ENCODE measurements at places on chromosomes 4 and X.

DNA sequence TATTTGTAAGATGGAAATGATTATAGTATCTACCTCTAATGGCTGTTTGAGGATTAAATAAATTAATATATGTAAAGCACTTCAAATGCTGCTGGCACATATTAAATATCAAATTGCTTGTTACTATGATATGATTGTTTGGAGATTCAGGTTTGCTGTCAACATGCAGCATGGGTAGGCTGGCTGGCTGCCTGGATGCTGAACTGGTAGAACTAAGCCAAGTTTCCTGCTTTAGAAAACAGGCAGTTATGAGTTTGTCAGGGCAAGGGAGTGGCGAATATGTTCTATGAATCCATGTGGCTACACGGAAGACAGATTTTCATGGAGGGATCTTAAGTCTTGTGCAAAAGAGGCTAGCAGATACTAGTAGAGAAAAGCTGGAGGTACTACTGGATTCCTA, 239.6 kb downstream of the GBA3 start:
- DNase-seq = peak; percentile 31

DNA sequence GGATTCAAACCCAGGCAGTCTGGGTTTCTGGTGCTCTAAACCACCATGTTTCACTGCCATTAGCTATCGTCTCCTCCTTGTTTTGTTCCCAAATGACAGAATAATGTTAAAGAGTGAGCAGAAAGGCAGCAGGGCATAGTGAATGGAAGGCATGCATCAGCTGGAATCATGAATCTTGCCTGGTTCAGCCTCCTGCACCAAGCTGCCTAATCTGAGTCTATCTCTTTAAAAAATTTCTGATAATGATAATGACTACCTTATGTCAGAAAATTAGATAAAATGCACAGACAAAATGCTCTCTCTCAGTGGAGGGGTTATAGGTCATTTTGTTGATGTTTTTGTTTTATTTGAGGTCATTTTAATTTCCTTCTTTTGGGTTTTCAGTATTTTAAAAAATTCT, 187.4 kb downstream of the RASL11B start:
- DNase-seq = no peak

DNA sequence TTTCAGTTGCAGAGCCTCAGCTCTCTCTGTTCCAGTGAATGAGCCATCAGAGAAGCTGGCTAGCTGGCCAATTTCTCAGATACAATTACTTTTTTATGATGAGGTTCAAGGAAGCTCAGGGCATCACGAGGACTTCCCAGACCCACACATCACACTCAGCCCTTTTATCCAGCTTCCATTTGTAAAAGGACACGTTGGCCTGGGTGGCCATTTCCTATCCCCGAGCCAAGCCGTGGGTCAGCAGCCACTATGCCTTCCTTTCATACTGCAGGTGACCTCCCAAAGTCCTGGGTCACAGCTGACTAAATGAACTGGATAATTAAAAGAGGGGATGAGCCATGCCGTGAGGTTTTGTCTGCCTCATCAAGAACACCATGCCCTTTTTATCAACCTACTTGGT, 236.9 kb upstream of the PPARGC1A start:
- DNase-seq = no peak

DNA sequence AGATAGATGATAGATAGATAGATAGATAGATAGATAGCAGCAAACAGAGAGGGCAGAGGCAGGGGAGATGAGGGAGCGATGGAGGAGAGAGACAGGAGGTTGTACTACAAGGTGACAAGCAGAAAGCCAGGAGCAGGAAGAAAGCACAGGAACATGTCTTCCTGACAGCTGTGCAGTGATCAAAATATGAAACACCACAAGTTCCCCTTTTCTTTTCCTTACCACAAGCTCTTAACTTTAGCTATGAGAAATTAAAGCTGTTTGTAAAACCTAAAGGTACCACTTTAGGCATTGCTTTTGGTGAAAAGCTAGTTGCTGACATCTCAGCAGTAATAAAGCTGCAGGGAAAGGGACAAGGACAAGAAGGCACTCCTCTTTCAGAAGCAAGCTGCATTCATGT, 9.1 kb upstream of the MAGED4B start:
- DNase-seq = no peak

DNA sequence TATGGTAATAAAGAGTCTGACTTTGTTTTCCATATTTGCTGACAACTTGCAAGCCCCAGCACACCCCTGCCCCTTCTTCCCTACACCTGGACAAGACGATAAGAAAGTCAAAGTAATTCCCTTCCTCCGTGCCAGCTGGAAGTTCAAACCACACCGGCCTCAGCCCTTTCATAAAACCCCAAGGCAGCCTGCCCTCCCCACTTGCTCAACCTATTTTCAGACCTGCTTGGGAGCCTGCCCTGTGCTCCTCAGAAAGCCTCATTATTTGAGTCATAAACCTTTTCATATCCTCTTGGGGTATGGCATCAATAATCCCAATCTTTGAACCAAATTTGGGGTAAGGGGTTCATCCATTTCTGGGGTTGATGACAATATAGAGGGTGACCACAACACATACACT, 29.5 kb downstream of the NIPAL1 start:
- DNase-seq = no peak

GRCh38 chrX:17086317-17086716, 139.9 kb downstream of the REPS2 start:
- no peak for DNase-seq

- no peak for DNase-seq
Measured at GRCh38 chr4:148215202-148215601, 227.0 kb downstream of the NR3C2 start.

- no peak for DNase-seq
Measured at GRCh38 chr4:188611143-188611542, 471.9 kb downstream of the TRIML1 start.

DNA sequence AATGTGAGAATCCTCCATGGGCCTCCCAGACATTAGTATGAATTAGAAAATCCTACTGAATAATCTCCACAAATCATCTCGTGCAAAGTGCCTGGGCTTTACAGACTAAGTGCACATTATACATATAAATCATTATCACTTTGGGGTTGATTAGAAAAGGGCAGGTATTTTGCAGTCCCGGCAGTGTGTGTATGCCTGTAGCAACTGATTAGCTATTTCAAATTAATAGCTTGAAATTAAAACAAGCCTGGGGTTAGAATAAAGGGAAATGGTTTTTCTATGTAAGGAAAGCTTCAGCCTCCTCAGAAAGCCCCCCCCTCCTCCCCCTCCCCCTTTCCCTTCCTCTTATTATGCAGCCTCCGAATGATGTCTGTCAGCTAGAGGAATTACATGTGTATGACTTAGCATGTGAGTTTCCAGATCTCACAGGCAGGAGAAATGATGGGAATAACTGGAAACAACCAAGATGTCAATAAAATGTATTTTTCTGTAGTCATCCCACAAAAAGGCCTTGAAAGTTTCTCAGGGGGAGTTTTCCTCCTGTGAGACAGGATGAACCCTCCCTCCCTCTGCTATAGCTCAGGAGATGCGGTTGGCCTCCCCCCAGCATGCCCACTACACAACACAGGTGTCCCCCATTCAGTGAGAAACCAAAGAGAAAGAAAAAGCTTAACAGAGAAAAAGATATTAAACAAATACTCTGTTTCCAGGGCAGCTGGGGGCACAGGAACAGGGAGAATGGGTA, 41.2 kb upstream of the RASGEF1B start:
- DNase-seq = no peak

DNA sequence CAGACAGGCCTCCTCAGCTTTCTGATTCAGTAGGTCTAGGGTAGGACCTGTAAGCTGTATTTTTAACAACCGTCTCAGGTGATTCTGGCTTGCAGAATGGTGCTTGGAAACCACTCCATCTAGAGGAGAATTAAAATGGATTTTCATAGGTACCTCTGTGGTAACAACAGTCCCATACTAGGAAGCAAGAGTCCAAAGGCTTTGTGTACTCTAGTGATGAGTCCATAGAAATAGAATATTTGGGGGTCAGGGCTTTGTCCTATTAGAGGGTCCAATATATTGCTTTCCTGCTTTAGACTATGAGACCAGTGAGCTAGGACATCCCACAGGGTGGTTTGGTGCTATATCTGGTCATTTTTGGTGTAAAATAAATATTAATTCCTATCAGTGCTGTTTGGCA, 242.0 kb downstream of the SCFD2 start:
- DNase-seq = no peak

GRCh38 chrX:151776936-151777335, 42.4 kb downstream of the CNGA2 start:
- DNase-seq = no peak

DNA sequence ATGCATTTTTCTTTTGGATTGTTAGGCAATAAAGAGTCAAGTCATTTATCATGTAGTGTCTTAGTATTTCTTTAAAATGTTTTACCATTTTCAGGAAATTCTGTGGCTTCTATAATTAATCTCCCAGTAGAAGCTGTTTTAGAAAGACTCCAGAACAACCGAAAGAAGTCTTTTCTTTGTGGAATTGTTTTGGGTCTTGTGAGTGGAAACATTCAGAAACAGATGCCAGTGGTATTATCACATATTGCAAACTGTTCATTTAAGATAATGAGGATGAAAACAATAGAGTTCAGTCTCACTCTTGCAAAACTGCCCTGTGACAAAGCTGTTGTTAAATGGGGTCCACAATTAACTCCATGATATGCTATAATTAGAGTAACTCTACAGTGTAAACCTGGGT, 211.2 kb upstream of the KIT start:
- DNase-seq = no peak

- DNase-seq = no peak
Measured at GRCh38 chrX:17167915-17168314, 207.1 kb upstream of the NHS start.

All from right cardiac atrium (tissue), 5 donors.